ENCODE measurements at places on chromosomes 1 and 21.

GRCh38 chr1:227776331-227776771 is 39.1 kb upstream of the PRSS38 start:
- no peak for DNase-seq

DNA sequence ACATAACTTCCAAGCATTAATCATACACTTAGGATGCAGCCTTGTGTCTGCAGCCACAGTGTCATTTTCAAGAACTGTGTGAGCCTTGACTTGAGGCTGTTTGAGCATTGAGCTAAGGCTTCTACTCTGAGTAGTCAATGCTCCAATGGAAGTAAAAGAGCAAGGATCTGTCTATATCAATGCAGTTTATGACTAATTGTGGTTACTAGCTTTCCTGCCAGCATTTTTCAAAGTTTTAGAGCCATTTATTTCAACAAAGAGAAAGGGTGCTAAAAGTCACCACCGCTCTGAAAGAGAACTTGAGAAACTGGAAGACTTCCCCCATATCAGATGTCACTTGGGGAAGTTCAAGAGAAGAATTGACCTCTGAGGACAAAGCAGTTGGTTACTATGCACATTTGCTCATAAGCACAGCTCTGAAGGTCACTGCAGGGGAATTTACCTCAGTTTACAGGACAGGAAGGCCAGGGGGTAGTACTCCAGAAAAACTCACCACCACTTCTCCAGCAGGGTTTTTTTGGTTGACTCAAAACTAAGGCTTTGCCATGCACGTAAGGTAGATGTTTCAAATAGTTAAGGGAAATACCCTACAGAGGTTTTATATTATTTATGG is 24.5 kb upstream of the RGS1 start:
- DNase-seq, result no peak

DNA sequence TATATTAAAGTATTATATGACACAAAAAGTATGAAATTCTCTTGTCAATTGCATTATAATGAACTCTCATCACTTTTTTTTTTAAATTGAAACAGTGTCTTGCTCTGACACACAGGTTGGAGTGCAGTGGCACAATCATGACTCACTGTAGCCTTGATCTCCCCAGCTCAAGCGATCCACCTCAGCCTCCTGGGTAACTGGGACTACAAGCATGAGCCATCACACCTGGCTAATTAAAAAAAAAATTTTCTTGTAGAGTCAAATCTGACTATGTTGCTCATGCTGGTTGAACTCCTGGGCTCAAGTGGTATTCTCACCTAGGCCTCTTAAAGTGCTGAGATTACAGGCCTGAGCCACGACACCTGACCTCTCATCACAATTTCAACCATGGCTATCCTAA is 259.3 kb downstream of the S1PR1 start:
- DNase-seq, result no peak

DNA sequence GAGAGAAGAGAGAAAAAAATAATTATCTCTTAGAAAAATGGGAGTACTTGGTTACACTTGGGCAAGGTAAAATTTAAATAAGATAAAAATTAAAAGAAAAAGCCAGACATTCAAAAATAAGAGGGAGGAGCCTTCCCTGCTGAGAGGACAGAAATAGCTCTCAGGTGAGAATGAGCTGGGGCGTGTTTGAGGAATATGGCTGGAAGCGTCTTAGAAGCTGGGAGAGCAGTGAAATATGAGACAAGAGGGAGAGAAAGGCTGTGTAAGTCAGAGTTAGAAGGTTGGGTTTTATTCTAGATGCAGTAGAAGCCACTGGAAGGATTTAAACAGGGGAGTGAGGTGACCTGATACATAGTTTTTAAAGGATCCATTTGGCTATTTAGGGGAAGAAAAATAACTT is 154.2 kb upstream of the L1TD1 start:
- no peak for DNase-seq

DNA sequence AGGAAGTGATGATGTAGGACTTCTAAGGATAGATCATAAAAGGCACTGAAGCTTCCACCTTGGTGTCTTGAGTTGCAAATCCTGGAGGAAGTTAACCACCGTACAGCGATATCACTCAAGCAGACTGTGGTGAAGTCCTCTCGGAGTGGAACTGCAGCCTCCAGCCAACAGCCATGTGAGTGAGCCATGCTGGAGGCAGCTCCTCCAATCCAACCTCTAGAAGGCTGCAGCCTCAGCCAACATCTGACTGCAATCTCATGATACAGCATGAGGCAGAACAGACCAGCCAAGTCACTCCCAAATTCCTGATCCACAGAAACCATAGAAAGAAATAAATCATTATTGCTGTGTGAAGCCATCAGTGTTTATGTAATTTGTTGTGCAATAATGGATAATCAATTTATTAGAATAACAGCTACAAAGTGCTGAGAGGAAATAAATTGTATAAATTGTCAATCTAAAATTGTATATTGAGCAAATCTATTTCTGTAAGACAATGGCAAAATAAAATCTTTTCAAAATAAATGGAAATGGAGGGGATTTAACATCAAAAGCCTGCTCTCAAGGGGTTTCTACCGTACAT is 65.0 kb downstream of the PRSS38 start:
- DNase-seq, result no peak

Data from hypothalamus (tissue), 51 donors.